ENCODE measurements at places on chromosomes 11 and 22.
A peak's percentile ranks its signal among the peaks of the same experiment; 100 is the strongest.

DNA sequence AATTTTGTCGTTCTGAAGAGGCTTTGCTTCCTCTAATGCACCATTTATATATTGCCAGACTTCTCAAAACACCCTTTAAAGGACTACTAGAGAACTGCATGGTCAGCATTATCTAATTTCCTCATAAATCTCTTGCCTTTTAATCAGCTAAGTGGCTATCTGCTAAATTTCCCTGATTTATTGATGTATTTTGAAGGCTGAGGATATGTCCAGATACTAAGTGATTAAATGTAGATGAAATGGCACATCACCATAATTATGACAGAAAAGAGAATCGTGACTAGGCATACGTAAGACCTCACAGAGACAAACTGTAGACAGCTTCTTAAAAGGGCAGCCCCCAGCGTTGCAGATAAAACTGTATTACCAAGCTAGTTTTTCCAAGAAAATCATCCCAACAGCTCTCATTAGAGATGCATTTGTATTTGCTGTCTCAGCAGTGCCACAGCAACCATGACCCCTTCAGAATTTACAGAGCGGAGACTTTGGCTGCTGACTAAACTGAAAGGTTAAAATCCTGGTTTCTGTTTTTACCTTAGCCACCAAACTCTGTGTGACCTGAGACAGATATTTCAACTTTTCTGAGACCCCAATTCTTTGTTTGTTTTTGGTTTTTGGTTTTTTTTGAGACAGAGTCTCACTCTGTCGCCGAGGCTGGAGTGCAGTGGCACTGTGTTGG lies 67.1 kb upstream of the SLN start:
- no peak for DNase-seq

DNA sequence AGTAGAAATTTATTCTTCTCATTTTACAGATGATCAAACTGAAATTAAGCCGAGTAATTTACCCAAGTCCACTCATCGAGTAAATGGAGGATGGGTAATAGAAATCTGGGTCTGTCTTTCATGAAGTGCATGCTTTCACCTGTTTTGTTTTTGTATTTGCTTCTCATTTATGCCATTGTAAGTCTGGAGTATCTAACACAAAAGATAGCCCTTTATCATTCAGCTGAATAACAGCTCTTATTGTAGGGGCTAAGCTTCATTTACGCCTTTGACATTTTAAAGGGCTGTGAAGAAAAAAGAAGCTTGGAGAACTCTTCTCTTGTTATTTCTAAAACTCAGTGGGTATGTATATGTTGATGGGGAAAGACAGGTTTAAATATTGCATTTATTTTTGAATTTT lies 1196.2 kb upstream of the TENM4 start:
- no peak for DNase-seq

DNA sequence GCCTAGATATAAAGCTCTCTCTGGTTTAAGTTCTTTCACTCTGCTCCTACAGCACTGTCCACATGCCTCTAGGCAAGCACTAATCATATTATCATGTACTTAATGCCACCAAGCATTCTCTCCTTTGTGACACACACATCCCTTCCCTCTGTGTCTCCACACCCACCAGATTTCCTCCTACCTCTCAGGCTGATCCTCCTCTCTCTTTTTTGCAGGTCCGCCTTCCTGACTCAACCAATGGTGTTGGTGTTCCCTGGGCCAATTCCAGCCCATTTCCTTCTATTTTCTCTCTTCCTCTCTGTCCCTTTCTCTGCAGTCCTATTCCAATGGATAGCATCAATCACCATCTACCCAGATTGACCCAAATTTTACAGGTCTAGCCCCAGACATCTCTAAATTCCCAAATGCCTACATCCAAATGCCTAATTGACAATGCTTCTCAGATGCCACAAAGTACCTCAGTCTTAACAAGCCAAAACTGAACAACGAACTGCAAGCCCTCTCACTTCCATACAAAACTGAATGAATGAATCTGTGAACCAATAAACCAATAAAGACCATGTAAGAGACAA lies 504 bp upstream of the ZNF215 start:
- peak; percentile 9 for DNase-seq

- DNase-seq = no peak
Observed at GRCh38 chr22:40418366-40419201, 48.2 kb downstream of the SGSM3 start.

DNA sequence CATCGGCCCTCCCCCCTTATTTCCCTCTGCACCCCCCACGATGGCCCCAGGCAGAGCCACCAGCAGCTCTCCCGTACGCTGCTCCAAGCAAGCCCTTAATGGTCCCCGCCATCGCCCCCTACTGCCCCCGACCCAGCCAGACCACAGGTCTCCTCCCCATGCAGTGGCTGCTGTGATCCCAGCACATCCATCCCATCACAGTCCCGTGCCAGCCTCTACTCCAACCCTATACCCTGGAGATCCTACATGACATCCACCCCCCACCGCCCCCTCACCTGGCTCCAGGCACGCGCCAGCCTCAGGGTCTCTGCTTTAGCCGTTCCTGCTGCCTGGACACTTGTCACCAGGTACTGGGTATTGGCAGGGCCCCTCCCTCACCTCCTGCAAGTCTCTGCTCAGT lies 85.8 kb upstream of the RTL6 start:
- no peak for DNase-seq

DNA sequence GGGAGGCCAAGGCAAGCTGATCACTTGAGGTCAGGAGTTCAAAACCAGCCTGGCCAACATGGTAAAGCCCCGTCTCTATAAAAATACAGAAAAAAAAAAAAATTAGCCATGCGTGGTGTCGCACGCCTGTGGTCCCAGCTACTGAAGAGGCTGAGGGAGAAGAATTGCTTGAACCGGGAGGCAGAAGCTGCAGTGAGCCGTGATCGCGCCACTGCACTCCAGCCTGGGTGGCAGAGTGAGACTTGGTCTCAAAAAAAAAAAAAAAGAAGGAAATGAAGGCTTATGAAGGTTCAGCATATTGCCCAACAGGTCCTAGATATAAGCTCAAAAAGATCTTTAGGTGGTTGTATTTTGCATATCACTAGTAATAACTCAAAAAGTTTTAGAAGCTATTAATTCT lies 10.2 kb downstream of the ATL3 start:
- DNase-seq = no peak
